ENCODE measurements at places on chromosomes 7 and 10. TPM values are rescaled to one million over a fixed set of nuclear protein-coding genes. Genes with fewer than 3 reads are reported as not detected.

DNA sequence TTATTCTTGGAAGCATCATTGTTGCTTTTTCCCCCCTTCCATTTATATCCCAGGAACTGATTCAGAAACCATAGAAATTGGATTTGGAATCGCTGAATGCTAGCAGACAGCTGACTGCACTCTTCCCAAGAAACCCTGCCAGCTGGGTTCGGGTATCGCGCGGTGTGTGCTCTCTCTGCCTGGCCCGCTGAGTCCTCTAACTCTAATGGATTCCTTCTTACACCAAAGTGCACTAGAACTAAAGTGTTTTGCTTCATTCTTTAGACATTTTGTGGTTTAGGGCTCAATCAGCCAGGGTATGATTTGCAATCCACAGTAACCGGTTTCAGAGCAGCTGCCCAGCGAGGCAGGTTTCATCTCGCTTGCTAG lies 92.2 kb downstream of the EGFR start:
- no peak for DNase-seq

The DNAJB12 gene
- total RNA-seq: 29.7 TPM

DNA sequence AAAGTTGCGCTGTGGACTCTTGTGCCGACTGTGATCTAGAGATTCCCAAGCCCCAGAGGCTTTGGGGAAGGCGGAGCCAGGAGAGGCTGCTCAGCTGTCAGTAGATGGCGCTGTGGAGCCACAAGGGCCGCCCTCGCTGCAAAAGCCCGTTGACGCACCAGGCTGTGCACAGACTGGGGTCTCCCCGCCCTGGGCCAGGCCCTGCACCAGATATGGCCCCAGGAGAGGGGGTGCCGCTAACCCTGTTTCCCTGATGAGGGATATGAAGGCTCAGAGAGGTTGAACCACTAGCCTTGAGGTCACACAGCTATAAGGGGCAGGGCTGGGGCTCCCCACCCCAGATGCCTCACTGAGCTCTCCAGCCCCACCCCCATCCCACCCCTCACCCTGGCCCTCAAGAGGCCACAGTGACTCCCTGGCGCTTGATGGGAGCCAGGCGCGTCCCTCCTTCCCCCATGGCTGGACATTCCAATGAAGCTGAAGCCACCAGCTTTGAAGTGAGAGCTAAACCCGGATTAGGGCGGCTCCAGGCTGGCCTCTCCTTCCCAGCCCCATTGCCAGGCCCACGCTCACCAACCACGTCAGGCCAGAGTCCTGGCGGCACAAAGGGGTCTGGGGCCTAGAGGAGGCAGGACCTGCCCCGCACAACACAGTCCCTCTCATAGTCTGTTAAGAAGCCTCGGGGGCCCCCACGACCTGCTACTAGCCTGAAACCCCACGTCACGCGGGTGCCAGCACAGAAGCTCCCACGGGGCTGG lies 26.4 kb downstream of the MYL10 start:
- DNase-seq: no peak

The DCLRE1C gene
- total RNA-seq: 13.5 TPM

The HELLS gene
- total RNA-seq: 8.3 TPM

The CTAGE4 gene
- 6.6 TPM for total RNA-seq

GRCh38 chr7:117024811-117025210 lies 71.5 kb downstream of the ST7 start:
- no peak for DNase-seq

DNA sequence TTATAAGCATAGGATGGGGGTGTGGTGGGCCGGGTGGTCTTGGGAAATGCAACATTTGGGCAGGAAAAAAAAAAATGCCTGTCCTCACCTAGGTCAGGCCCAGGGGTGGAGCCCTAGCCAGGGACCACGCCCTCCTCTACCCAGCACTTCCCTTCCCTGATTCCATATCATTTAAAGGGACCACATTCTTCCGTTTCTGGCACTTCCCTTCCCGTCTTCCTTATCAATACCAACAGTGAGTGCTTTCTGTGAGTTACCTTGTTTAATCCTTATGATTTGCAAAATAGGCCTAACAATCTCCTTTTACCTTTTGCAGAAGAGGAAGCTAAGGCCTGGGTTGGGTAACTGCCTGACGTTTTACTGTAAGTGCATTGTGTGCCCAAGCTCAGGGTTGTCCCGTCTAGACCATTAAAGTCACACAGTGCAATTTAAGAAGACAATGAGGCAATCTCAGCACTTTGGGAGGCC lies 16.7 kb upstream of the C10orf95 start:
- DNase-seq: no peak

DNA sequence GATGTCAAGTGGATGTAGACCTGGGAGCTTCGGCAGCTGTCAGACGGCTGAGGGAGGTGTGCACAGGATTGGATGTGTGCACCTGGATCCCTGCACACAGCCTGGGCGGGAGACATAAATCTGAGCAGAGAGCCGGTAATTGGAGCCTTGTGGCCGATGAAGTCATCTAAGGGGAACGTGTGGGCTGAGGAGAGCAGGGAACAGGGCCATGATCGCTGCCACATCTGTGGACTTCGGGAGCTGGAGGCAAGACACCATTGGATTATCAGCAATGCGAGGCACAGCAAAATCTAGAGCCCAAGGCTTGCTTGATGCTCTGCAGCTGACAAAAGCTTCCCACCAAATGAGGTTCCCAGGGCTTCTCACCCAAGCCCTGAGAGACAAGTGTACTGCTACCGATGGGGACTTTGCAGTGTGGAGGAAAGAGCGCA lies 147.7 kb downstream of the PTPN20 start:
- peak; percentile 84 for DNase-seq

DNA sequence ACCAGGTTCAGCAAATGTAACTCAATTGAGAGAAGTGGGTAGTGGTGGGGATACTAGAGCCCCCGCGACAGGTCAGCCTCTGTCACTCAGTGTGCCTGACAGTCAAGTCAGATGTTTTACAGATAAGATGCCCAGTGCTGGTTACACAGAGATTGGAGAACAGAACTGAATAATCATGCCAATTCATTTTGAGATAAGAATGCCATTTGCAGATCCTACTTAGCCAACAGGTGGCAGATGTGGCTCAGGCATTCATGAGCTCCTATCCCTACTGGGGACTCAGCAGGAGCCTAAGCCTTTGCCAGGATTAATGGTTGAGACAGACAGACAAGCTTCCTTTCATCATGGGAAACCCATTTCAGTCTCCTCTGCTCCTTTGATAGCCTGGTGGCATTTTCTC lies 137.8 kb downstream of the MAPK8 start:
- no peak for DNase-seq

The DKK1 gene
- 14.0 TPM for total RNA-seq

The AOAH gene
- 7.4 TPM for total RNA-seq

The LIPA gene
- 27.7 TPM for total RNA-seq

- DNase-seq: no peak
These were observed 19.6 kb downstream of the NRG3 start for GRCh38 chr10:81894616-81895015.

GRCh38 chr10:75542084-75542483 lies 110.7 kb downstream of the LRMDA start:
- no peak for DNase-seq

GRCh38 chr7:81770728-81771223 lies 929 bp upstream of the HGF start:
- DNase-seq: no peak

GRCh38 chr7:26588511-26588910 lies 275.9 kb downstream of the SKAP2 start:
- DNase-seq: no peak

- no peak for DNase-seq
These were observed 1.1 kb upstream of the STK32C start for GRCh38 chr10:132308587-132309470.

DNA sequence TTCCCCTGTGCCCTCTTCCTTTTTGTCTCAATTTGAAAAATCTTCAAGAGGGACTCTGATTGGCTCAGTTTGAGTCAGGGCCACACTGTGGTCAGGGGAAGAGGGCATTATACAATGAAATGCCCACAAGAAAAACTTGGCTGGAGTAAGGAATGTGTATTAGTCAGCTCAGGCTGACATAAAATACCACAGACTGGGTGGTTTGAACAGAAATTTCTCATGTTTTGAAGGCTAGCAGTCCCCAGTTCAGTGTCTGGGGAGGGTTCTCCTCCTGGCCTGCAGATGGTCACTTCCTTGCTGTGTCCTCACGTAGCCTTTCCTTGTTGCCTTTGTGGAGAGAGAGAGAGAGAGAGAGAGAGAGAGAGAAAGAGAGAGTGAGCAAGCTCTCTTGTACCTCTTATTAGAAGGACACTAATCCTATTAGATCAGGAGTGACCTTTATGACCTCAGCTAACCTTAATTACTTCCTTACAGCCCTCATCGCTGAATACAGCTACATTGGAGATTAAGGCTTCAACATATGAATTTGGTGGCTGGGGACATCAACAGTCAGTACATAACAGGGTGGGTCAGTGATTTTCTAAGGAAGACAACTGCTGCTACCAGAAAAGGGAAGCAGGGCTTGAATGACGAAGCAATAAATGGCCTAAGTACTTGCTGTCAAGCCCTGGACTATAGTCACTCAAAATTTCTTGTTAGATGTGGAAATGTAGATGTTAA lies 25.8 kb upstream of the FAM13C start:
- DNase-seq: no peak

GRCh38 chr10:71573562-71574518 lies 145.7 kb downstream of the C10orf105 start:
- no peak for DNase-seq

DNA sequence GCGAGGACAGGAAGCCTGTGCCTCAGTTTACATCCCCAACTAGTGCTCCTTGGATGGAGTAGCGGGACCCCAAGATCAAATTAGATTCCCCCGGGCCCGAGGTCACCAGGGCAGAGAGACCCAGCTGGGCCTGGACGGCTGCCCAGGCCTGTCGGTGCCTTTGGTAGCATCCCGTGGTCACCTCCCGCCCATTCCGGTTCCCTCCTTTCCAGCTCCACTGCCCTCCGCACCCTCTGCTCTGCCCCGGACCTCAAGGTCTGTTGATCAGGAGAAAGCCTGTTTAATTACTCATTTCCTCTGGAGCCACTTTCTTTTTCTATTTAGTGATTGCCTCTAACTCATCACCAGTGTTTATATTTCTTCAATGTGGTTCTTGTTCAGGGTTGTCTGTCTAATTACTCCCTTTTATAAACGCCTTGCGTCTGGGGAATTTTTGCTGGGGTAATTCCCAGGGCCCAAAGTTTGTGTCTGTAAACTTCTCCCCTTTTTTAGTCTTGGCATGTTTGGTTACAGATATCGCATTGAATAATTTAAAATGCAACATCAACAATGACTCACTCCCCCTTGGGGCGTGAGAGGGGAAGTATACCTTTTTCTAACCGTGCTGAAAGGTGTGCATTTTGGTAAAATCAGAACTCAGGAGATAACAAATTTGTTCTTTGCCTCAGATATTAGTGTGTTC lies 1.9 kb downstream of the FOXK1 start:
- no peak for DNase-seq

DNA sequence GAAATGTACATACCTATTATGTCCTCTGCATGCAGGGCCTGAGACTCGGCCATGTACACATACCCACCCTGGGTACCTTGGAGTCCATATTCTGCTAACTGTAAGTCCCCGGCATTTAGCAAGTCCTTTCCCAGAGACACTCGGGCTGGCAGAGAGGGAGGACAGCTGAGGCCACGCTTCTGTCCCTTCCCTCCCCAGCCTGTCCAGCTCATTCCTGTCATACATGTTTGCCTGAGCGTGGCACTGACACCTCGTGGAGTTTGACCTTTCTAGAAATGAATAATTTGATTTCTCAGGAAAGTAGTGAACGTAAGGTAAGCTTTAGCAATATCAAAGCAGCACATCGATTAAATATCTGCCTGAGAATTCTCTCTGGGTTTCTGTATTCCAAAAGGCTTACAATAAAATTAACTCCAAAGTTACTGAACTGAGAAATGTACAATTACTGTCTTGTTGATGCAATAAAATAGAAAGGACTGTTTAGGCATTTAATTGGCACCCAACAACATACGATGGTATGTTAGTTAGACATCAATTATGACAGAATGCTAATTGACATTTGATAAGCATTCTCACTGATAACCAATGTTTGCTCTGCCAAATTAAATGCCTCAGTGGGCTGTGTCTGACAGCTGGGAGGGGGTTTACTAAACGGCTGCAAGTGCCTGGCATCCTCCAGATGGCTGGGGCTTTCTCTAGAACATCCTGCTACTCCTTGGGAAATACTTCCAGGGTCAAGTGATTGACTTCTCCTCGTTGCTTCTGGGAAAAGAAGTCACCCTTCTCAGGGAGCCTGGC lies 221.2 kb downstream of the CCSER2 start:
- no peak for DNase-seq

- no peak for DNase-seq
These were observed 76.5 kb upstream of the FGL2 start for GRCh38 chr7:77276120-77276519.

The EVX1 gene
- total RNA-seq: 2.5 TPM

DNA sequence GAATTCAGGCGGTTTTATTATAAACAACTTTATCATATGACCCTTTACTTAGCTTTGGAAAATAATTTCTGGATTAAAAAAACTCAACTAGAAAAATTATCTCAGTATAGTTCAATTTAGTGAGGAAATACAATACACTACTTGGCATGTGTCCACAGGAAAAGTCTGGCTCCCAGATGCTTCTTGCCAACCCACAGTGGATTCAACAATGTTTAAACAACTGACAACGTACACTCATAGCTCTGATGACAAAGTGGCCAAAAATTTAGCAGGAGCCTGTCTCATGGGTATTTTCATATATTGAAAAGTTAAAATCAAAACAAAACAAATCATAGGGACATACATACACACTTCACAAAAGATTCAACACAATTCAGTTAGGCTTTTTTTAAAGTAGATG lies 158.8 kb downstream of the SKAP2 start:
- no peak for DNase-seq

The CLRN3 gene
- not detected for total RNA-seq

DNA sequence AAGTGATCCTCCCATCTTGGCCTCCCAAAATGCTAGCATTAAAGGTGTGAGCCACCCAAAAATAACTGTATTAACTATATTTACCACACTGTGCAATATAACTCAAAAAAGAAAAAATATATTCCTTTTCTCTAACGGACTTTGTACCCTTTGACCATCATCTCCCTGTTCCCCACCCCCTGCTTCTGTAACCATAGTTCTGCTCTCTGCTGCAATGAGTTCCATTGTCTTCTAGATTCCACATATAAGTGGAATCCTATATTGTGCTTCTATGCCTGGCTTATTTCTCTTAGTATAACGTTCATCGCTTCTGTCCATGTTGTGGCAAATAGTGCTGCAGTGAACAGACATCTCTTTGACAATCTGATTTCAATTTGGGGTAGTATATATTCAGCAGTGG lies 4.2 kb downstream of the TMEM248 start:
- DNase-seq: no peak

The KLF14 gene
- not detected for total RNA-seq

Data from vagina (tissue), 2 donors.